ENCODE measurements at places on chromosomes 12 and 14.

DNA sequence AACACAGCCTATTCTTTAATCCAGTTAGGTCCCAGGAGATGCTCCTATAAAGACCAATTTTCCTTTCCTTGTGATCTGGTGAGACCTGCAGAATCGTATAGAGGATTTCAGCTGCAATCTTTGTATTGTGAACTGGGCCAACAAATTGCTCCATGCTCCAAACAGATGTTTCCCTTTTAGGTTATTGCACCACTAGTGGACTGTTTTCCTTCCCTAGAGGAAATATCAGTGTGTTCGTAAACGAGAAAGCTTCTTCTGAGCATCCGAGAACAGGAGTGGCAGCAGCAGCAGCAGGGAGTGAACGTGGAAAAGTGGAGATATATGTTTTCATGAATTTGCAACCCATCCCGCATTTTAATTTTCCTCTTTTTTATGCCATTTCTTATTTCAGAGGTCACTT lies 344.1 kb upstream of the PDE3A start:
- DNase-seq = no peak

GRCh38 chr12:100391856-100392255 lies 35.0 kb downstream of the SLC17A8 start:
- DNase-seq = no peak

DNA sequence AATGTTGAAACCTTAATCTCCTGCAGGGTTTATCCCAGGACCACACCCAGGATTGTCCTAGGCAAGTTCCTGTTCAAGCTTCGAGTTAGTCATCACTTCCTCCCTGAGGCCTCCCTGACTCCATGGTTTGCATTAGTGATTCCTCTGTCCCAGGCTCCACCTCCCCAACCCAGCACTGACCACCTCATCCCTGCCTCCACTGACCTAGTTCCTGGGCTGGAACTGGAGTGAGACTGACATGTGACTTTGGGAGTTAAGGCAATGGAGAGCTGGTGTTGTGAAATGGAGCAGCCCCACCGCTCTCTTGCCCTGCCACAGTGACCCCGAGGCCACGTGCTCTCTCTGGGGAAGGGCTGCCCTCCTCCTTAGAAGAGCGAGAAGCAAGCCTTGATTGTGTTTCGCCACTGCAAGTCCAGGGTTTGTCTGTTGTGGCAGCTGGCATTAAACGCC lies 15.8 kb upstream of the DTX1 start:
- no peak for DNase-seq

DNA sequence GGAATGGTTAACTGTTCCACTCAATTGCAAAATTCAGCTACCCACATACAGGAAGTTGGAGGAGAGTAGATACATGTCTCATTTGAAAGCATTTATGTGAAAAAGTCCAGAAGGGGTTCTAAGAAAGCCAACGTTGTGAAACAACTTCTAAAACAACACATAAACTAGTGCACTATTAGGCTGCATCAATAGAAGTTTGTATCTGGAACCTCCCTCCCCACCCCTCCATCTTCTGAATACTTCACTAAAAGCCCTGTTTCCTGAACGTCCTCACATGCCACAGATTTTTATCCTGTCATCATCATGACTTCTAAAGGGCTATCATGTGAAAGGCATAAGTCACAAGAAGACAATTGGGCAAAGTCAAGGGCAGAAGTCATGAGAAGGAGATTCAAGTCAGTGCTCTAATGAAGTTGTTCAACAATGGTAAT lies 5.5 kb downstream of the KRT79 start:
- DNase-seq = no peak

DNA sequence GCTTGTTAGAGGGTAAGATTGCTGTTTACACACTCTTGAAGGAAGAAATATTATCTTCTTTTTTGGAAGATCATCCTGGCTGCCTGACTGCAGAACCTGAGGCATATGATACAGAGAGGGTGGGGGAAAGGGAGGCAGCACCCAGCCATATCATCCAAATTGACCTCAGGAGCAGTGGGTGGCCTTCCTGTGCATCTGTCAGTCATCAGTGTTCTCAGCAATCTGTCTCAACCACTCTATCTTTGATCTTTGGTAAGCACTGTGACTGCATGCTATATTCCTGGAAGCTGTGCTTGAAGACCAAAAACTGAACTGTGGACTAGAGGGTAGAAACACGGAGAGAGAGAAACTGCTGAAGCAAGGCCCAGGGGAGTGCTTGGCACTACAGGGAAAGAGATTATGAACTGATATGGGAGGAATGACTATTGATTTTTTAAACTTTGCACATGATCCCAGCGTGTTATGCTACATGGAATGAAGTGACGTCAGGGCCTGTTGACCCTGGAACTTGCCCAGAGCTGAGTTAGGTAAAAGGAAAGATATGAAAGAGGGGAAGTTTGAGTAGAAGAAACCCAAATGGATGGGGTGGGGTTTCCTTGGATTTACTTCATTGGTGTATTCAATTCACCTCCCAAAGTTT lies 171.5 kb downstream of the ASCL1 start:
- DNase-seq = no peak

DNA sequence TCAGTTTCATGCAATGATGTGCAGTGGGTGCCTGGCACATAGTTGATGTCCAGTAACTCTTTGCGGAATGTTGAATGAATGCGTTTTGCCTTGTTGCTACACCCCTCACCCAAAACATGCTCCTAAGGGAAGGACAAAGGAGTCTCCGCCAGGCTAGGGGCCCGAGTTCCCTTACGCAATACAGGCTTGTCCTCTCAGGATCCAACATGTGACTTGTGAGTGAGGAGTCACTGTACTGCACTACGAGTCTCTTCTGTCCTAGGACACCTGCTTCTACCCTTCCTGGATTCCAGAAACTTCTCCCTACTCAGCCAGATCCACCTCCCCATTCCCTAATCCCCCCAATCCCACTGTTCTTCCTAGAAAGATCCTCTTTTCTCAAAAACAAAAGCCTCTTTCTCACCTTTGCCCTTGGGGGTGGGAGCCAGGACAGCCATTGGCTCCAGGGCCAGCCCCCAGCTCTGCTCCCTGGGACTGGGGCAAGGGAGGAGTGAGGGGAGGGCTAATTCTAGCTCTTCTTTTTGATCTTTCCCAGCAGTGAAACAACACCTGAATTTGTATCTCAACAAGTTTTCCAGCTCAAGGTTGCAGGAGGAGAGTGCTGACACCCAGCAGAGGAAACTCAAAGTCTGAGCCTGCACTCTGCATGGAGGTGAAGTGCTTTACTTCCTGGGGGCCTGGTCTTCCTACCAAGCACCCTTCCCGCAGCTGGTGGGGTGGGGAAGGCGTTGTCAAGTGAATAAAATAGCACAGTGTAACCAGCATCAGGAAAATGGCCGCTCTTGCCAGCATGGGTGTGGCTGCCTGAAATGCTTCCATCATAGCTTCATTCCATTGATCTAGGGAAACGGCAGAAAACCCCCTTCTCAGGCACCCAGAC lies 3.4 kb upstream of the OTUB2 start:
- DNase-seq = no peak

- no peak for DNase-seq
These were observed 205.2 kb downstream of the SLC41A2 start for GRCh38 chr12:104752881-104753280.

- no peak for DNase-seq
These were observed 7.4 kb downstream of the INF2 start for GRCh38 chr14:104696671-104697316.

- no peak for DNase-seq
These were observed 40.9 kb upstream of the GSG1 start for GRCh38 chr12:13144266-13144828.

DNA sequence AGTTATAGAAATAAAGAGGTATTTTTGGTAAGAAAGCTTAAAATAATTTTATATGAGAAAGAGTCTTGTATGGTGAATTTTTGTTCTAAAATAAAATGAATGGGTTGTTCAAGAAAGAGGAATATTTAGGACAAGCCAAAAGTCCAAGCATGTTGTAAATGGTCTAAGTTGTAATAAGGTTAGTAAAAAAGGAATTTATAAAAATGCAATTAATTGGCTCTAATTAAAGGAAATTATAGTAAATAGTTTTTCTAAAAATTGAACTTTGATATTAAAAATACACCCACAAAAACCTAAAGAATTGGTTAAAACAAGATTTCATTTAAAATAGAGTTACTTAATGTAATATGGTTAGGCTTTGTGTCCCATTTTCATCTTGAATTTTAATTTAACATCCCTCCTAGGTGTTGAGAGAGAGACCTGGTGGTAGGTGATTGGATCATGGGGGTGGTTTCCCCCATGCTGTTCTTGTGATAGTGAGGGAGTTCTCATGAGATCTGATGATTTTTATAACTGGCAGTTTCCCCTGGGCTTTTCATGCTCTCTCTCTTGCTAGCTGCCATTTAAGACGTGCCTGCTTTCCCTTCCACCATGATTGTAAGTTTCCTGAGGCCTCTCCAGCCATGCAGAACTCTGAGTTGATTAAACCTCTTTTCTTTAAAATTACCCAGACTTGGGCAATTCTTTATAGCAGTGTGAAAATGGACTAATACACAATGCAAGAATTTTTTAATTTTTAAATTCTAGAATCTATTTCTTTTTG lies 13.0 kb downstream of the SLC22A17 start:
- DNase-seq = no peak

GRCh38 chr12:105761075-105761474 lies 377.7 kb downstream of the NUAK1 start:
- no peak for DNase-seq

Measured in activated T-helper 9 cell treated with anti-CD3 and anti-CD28 coated beads, Interleukin-2, amount 50 U/mL, for 16 hours (primary cell).